ELR (cell line): ENCODE measurements at places on chromosomes 16 and 17.

DNA sequence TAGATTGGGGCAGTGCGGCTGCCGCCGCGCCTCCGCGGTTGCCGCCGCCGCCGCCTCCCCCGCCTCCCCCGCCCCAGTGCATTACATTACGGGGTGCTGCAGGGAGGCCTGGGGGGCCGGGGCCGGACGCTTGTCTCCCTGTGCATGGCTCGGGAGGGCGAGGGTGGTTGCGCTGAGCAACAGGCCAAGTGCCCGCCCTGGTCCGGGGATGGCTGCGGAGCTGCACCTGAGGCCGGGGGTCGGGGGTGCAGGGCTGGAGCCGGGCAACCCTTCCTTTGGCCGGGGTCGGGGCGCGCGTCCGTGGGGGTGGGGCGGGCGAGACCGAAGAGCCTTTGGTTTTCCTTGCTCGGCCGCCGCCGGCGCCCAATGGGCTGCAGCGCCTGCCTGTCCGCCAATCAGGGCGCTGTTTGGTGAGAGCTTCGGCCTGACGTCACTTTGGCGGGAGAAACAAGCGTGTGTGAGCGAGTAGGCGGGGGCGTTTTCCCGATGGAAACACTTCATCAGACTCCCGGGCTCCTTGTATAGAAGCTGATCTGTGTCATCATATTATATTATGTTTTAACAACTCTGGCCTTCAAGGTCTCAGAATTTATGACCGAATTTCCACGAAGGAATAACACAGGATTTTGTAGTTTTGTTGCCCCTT, 941 bp upstream of the FBXL20 start:
- DNase-seq: peak; percentile 98

- no peak for DNase-seq
Observed at GRCh38 chr16:47213761-47214440, 70.2 kb upstream of the NETO2 start.

- DNase-seq: peak; percentile 20
Observed at GRCh38 chr17:21275047-21275578, 9.4 kb upstream of the MAP2K3 start.

- peak; percentile 72 for DNase-seq
Observed at GRCh38 chr16:9134739-9135138, 43.3 kb downstream of the HAPSTR1 start.

DNA sequence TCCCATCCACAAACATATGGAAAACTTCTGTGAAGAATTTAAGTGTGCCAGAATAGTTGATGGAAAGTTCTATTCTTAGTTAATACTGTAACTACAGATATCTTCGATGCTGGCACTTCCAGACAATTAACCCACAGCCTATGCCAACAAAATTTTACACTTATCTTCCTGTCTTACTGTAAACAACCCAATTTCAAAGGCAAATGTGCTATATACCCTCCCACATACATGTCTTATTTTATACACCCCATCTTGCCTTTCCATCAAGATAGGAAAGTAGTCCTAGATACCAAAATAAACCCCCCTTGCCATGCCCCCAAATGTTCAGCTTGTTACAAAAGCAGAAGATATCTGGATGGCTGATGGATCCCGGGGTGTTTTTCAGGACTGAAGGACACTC, 306.3 kb downstream of the SLC39A11 start:
- no peak for DNase-seq

GRCh38 chr16:14172200-14172809, 101.2 kb downstream of the MRTFB start:
- DNase-seq: peak; percentile 71

- DNase-seq: peak; percentile 90
Observed at GRCh38 chr16:8868416-8869211, at the start of gene CARHSP1. Gene CARHSP1, minus strand, starts transcription at chr16:8869006. Its CDS starts 9,678 bp downstream, at chr16:8859328.

GRCh38 chr16:50578137-50578536, 29.9 kb downstream of the NKD1 start:
- no peak for DNase-seq

DNA sequence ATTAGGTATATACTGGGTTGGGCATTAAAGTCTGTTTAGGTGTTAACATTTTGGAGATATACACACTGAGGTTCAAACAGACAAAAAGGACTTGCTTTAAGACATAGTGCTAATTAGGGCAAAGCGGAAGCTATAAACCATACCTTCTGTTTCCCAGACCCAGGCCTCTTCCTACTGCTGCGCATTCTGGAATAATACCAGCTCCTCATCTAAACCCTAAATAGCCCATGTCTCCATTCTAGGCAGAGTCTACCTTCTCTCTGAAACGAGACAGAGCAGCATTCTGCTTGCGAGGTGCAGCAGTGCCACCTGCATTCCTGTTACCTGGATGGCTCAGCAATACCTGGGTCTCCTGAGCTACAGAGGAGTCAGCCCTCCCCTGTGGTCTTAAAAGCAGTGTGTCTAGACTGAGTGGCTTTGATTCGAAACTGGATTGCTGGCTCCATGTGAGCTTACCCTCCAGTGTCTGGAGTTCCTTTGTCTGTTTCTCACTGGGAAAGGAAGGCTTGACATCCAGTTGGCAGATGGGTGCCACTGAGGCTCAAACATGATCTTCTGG, 6.4 kb downstream of the YPEL2 start:
- no peak for DNase-seq

DNA sequence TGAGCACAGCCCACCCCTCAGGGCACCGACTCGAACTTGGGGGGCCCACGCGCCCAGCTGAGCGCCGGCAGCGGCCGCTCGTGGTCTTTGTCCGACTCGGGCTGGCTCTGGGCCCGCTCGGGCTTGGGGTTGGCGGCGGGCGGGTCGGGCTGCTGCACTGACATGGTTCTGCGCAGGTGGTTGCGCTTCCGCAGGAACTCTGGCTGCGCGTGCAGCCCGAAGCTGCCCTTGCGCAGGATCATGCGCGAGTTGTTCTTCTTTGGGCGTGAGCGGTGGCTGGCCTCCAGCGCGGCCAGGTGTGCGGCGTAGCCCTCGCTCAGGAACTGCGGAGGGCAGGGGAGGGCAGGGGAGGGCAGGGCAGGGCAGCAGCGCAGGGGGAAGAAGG, 11.1 kb downstream of the PIMREG start:
- DNase-seq: no peak

DNA sequence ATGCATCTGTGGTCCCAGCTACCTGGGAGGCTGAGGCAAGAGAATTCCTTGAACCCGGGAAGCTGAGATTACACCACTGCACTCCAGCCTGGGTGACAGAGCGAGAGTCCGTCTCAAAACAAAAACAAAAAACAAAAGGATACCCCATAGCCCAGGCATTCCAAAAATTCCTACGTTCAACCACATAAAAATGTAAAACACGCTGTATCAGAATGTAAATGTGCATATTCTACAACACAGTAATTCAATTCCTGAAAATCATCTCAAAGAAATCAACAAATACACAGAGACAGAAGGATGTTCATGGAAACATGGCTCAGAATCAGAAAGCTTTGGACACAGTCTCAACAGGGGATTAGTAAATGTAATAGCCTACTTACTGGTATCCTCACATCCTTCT, 33.0 kb downstream of the COG7 start:
- peak; percentile 36 for DNase-seq

DNA sequence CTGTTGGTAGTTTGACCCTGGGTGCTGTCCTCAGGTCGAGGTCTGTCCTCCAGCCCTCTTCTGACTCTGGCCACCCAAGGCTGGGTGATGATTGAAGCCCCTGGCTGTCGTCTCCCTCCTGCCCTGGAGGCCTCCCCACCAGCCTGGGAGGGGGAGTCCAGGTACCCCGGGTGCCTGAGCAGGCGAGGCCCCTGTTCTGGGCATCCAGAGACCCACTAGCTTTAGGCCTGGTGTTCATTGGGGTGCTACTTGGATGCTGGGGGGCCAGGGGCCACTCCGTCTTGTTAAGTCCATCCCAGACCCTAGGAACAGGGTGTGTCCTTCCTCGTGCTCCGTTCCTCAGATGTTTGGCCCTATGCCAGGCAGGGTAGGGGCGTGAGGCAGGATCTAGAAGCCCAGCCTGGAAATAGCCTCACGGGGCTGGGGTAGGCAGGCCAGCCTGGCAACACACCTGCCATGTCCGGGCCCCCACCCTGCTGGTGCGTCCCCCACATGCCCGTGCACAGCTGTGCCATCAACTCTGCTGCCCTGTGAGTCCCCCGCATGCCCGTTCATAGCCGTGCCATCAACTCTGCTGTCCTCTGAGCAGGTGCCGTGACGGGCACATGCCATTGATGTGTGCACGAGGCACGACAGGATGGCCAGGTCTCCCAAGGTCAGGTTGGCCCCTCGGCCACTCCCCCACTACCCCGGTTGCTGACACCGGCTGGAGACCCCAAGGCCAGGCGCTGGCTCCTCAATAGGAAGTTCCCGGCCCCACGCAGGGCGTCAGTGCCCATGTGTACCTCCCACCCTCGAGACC, 36.9 kb downstream of the GINS2 start:
- peak; percentile 17 for DNase-seq

GRCh38 chr17:33492731-33493265, 199.7 kb upstream of the ASIC2 start:
- no peak for DNase-seq

- peak; percentile 79 for DNase-seq
Observed at GRCh38 chr17:38598536-38598935, 7.2 kb downstream of the SRCIN1 start.

- peak; percentile 54 for DNase-seq
Observed at GRCh38 chr16:74556375-74556922, 50.5 kb downstream of the GLG1 start.

DNA sequence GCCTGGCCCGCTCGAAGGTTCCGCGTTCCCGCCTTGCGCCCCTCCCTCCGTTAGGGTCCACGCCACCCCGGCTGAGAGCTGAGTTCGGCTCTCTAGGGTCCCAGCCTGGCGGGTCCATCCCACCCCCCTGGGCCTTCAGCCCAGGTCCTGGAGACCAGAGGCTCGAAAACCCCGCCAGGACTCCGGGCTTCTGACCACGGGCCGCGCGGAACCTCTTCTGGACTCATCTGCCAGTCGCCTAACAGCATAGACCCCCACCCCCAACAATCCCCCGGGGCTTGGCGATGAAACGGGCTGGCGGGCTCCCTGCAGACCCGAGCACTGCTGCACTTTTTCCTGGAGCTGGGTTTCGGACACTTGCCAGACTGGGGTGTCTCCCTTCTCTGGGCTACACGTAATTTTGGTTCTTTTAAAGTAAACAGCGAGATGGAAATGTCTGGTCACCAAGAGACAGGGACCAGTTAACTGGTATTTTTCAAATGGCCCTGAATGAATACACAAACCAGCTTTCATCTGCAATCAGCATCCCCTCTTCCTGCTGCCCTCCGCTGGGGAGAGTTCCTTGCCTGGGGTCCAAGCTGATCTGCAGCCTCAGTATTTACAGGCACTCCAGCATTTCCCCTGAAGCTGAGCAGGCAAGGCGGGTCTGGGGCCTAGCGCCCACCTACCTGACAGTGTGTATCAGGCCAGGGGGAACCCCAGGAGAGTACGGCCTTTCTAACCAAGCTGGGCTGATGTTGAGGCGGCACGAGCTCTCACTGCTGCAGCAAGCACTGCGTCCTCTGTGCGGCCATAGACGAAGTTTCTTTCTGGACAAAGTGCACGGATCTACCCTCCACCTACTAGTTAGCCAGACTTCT, 639 bp upstream of the TRIM65 start:
- DNase-seq: no peak

DNA sequence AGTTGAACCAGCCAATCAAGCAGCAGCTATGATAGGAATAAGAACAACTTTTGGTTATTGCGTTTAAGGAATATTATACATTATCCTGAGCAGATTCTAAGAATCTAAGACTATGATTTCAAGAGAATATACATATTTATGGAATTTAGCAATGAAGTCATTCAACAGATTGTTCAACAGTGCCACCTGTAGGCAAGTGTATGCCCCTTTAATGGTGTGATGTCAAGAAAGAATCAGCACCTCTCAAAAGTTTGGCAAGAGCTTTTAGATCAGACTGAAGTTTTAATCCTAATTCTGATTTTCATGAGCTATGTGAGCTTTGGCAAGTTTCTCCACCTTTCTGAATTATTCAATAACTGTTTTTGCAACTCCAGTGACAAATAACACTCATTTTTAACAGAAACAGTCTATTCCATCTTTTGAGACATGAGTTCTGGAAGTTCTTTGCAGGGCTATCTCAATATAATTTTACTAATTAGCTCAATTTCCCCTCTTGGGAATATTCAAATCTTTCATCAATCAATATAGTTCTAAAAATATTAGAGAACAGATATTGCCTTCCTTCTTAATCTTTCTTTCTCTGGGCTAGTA, 474.3 kb upstream of the TOM1L1 start:
- DNase-seq: peak; percentile 26

- no peak for DNase-seq
Observed at GRCh38 chr17:81805707-81806460, 1.9 kb downstream of the GCGR start.

DNA sequence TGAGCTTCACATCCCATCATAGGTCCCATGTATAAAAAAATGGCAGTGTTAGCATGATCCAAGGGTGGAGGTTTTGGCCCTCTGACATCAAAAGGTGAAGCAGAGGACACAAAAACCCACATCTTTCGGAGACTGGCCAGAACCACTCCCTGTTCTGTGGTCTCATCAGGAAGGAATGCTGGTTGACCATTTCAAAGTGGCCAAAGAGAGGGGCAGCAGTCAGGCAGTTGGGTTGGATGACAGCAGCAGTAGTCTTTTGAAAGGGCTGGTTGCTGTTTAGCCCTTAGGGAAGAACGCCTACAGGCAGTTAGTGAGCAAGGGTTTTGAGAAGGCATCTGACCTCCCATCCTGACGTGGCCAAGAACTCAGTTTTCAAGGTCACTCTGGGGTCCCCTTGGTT, 40.5 kb downstream of the LCMT1 start:
- DNase-seq: peak; percentile 86

DNA sequence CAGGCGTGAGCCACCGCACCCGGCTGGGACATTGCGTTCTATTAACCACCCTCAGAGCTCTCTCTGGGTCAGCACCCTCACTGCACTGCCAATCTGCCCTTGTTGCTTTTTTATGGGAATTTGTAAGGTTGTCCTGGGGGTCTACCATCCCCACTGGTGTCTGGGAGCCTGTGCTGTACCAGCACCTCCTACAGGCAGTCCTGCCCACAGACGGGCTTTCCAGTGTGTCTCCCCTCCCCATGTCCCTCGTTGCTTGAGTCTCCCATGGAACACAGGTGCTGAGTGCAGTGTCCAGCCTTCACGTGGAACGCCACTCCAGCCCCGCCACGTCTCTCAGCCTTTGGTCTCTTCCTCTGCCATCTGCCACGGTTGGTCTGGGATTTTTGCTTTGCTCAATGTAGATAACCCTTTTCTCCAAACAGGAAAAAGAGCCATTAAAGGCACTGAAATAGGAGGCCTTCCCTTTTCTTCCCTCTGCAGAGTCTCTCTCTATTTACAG, 68.0 kb upstream of the CBX4 start:
- DNase-seq: no peak

- DNase-seq: no peak
Observed at GRCh38 chr17:43027091-43028032, 2.3 kb downstream of the RND2 start.

DNA sequence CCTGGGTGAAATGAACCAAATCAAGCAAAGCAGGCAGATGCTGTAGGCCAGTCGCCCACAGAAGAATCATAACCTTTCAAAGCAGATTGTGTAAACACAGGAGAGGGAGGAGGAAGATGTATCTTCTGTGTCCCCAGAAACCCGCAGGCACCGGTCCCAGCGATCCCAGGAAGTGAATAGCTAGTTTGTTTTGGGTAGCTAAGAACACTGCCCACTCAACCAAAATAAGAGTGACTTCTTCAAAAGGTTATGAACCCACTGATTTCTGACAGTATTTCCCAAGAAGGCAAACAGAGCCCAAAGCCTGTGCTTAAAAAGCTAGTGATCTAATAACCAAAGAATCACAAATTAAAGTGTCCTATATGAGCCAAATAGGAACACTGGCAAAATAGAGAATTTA, 67.8 kb downstream of the GRIN2A start:
- DNase-seq: peak; percentile 35

GRCh38 chr17:65509032-65509431, 52.4 kb downstream of the AXIN2 start:
- no peak for DNase-seq

GRCh38 chr17:79732804-79733691, 2.3 kb downstream of the ENPP7 start:
- DNase-seq: no peak
